ENCODE measurements at places on chromosomes 11 and 22.

- no peak for DNase-seq
Observed at GRCh38 chr11:92819830-92820229, 149.6 kb upstream of the MTNR1B start.

- DNase-seq: no peak
Observed at GRCh38 chr11:45193695-45194094, 47.3 kb downstream of the PRDM11 start.

DNA sequence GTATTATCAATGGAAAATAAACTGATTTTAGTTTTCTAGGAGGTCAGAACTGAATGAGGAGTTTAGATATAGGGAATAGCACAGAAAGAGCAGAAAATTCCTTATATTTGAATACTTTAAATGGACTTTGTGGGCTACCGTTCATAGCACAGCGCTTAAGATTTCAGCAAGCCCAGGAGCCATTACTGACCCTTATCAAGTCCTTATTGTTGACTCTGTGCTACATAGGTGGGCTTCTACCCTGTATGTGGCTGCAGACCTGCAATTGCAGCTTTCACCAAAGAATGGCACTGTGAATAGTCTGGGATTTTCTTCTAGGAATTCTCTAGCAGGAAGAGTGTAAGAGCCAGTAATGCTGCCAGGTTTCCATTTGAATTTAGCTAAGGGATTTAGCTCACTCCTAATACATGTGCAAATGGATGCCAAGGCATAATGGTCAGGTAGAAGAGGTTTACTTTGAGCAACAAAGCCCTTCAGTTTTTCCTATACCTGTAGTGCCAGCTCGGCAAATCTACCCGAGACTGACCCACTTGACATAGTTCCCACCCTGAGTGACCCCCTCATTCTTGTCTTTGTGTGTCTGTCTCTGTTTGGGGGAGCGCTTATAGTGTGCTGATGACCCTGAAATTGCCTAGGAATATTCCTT lies 42.5 kb upstream of the DLAT start:
- DNase-seq: no peak

GRCh38 chr11:21428796-21429195 lies 759.4 kb downstream of the NELL1 start:
- no peak for DNase-seq

DNA sequence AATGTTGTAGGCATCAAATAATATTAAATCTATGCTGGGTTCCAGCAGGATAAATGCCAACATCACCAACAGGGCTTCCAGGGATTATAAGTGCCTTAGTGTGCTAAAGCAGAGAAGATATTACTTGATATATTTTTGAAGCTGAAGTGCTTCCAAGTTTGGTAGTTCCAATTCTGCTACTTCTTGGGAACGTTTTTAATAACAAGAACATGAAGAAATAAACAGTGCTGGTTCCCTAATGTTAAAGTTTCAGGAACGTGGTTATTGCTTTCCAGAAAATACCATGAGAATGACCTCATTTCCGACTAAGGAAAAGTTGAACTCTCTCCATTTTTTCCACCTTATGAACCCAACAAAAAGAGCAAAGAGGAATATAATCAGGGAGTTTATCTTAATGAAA lies 4.6 kb upstream of the RNF185 start:
- no peak for DNase-seq

- DNase-seq: no peak
Observed at GRCh38 chr11:92045301-92045700, 179.3 kb upstream of the FAT3 start.

DNA sequence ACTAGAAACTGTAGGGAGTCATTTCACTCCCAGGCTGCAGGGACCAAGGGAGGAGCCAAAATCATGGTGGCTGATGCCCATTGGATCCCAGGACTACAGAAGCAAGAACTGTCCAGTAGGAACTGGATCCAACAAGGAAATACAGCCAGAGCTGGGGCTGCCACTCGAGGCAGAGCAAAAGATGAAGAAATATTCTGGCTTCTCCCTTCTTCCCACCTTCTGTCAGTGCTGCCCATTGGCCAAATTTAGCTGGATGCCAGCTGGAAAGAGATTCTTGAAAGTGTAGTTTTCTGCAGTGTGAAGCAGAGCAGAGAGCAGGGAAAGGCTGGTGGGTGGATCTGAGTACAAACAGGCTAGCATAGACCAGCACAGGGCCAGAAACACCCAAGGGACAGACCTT lies 45.6 kb downstream of the COMMD9 start:
- no peak for DNase-seq

DNA sequence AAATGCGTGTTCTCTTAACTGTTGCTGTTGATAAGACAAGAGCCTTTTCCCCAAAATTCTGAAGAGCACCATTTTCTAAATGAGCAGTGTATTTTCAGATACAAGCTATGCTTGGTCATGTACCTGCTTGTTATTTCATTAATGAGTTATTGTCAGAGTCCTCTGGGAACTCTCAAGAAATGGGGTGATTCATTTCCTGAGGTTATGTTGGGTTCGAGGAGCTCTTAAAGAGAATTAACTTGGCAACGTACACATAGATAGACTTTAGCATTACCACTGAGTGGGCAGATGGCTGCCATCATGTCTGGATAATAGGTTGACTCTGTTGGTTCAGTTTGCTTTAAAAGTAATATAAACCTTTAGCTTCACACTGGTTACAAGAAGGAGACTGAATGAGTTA lies 87.9 kb upstream of the SORL1-AS1 start:
- no peak for DNase-seq

GRCh38 chr22:42272431-42272999 lies 2.1 kb upstream of the TCF20 start:
- no peak for DNase-seq

DNA sequence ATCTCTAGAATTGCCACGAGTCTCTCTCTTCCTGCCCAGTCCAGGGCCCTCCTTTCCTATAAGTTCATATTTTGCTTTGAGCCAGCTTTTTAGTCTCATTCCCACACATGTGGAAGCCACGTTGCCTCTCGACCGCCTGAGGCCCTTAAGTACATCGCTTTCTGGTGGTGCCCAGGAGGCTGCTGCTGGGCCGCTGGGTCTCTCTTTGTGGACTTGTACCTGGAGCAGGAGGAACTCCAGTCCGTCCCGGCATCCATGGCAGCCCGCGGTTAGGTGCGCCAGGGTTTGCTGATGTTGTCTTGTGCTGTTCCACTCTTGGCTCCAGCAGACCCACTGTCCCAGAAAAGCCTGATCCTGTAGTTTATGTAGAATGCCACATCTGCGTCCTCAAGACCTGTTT lies 41.0 kb downstream of the NAT10 start:
- DNase-seq: no peak

GRCh38 chr11:8503910-8504364 lies 90.1 kb downstream of the STK33 start:
- DNase-seq: no peak

GRCh38 chr11:121131656-121132055 lies 30.6 kb downstream of the TECTA start:
- no peak for DNase-seq

DNA sequence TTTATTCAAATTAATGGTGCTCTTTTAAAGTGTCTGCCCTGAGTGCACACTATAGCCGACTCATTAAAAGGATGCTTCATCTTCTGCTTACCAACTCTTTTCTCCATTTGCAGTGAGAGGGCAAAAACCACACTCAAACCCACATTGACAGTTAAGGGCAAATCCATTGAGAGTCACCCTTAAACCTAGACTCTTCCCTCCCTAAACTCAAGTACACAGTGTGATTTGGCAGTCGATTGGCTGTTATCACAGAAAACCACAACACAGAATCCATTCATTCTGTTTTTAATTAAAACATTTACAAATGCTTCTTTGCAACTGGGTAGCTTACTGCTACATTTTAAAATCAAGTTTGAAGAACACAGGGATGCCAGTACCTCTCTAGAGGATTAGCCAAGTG lies 120.0 kb downstream of the CADM1 start:
- DNase-seq: no peak

DNA sequence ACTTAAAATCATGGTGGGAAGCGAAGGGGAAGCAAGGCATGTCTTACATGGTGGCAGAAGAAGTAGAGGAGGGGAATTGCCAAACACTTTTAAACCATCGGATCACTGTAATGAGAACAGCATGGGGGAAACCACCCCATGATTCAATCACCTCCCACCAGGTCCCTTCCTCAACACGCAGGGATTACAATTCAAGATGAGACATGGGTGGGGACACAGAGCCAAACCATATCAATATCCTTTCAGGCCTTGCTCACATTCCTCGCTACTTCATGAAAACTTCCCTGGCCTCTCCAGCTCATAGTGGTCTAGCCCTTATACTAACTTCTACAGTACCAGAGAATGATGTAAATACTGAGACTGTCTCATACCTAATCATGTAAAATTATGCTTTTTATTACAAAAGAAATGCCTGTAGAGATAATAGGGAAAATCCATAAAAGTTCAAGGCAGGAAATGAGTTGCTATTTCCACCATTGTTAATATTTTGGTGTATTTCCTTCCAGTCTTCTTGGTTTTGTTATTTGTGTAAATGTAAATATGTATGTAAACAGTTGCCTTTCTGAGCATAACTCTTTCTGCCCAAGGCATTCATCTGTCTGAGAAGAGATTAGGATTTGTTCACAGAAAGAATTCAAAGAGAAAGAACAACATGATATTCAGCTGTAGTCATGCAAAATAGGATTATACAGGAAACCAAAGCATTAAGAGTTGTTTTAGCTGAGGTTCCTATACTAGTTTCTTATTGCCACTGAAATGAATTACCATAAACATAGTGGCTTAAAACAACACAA lies 104.3 kb upstream of the LDLRAD3 start:
- no peak for DNase-seq

DNA sequence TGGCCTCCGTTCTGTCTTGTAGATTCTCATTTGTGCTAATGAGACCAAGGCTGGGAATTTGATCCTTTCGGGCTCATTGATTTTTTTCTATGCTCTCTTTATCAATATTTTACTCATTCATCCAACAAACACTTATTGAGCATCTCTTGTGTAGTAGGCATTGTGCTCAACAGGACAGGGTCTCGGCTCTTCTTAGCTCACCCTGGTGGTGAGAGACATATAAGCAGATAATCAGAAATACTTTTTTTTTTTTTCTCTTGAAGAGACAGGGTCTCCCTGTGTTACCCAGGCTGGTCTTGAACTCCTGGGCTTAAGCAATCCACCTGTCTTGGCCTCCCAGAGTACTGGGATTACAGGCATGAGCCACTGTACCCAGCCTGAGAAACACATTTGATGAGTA lies 48.0 kb upstream of the SLC5A1 start:
- DNase-seq: no peak

- DNase-seq: no peak
Observed at GRCh38 chr22:20653012-20653794, 120.7 kb upstream of the SERPIND1 start.

GRCh38 chr11:17116117-17116516 lies 38.6 kb upstream of the RPS13 start:
- DNase-seq: no peak

- DNase-seq: no peak
Observed at GRCh38 chr11:6625156-6625831, 6.1 kb upstream of the TPP1 start.

GRCh38 chr22:21003782-21004181 lies 1.9 kb upstream of the THAP7 start:
- DNase-seq: no peak

- no peak for DNase-seq
Observed at GRCh38 chr11:27075192-27075591, 34.6 kb downstream of the BBOX1 start.

GRCh38 chr22:44927463-44928135 lies 82.2 kb downstream of the PHF21B start:
- no peak for DNase-seq

- peak; percentile 25 for DNase-seq
Observed at GRCh38 chr11:22192642-22193347, at the start of gene ANO5. TSS of gene ANO5 (plus strand) at chr11:22193085. CDS start at chr11:22193493, 408 bp downstream.

DNA sequence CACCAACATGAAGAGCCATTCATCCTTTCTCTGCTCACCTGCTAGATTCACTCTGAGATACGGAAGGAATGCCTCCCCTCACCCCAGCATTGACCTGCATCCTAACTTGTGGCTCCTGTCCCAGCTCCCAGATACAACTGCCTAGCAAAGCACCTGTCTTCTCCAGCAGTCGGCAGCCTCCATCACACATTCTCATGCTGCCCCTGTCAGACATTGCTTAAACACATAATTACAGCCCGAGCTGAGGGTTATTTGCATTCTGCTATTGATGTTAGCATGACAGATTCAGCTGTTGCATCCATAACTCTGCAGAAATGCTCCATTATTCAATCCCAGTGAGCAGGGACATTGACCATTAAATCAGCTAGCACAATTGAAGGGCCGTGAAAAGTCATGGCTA lies 184.4 kb upstream of the NARS2 start:
- no peak for DNase-seq

- DNase-seq: no peak
Observed at GRCh38 chr11:72069787-72070251, 10.5 kb downstream of the NUMA1 start.

- DNase-seq: no peak
Observed at GRCh38 chr11:68039526-68040086, 781 bp downstream of the TCIRG1 start.

DNA sequence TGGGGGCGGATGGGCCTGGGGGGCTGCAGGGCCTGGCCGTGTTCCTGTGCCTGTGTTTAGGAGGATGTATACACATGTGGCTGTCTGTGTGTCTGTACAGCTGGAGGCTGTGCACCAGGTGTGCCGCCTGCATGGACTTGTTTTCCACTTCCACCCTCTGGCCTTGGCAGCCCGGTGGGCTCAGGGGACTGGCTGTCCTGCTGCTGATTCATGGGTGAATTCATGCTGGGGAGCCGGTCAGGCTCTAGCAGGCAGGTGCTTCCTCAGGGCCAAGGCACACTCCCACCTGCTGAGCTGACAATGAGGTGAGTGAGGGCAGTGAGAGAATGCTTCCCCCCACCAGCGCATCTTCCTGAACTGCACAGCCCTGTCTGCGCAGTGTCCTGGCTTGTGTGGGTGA lies 88.4 kb downstream of the CCDC81 start:
- DNase-seq: no peak

GRCh38 chr22:48779211-48779643 lies 1048.4 kb downstream of the BRD1 start:
- DNase-seq: no peak

DNA sequence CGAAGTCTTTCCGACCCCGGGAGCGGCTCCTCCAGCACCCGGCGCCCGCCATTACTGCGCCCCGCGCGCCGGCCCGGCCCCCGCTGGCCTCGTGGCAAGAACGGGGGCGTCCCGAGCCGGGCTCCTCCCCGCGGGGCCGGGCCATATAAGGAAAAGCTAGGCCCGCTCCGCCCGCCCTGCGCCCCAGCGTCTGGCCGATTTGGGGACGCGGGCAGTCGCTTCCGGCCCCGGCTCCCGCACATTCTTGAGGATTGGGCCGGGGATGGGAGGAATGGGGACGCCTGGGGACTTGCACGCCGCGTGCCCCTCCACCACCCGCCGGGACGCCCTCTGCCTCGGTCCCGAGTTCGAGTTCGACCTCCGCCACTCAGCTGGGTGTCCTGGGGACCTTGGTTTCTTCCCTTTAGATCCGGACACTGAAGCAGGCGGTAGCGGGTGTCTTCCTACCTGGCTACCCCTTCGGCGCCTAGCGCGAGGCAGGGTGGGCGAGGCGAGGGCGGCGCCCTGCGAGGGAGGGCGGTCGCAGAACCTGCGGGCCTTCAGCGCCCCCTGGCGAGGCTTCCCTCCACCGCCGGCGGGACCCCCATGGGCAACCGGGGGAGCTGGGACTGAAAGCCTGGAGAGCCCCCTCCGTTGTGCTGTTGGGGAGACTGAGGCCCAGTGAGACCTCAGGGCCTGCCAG lies 3.8 kb downstream of the SMTN start:
- no peak for DNase-seq

All from NCI-H510A (cell line).